Cardiac muscle cell (in vitro differentiated cells and primary cell): ENCODE measurements at places on chromosomes 5 and 9. TPM values are rescaled to one million over a fixed set of nuclear protein-coding genes. Genes with fewer than 3 reads are reported as not detected.
A peak's percentile ranks its signal among the peaks of the same experiment; 100 is the strongest.

Gene TXN
- total RNA-seq, result 55.7 and 82.4 TPM in 2 replicates

- no peak for DNase-seq
Measured at GRCh38 chr5:181233801-181234454, 9.8 kb downstream of the RACK1 start.

DNA sequence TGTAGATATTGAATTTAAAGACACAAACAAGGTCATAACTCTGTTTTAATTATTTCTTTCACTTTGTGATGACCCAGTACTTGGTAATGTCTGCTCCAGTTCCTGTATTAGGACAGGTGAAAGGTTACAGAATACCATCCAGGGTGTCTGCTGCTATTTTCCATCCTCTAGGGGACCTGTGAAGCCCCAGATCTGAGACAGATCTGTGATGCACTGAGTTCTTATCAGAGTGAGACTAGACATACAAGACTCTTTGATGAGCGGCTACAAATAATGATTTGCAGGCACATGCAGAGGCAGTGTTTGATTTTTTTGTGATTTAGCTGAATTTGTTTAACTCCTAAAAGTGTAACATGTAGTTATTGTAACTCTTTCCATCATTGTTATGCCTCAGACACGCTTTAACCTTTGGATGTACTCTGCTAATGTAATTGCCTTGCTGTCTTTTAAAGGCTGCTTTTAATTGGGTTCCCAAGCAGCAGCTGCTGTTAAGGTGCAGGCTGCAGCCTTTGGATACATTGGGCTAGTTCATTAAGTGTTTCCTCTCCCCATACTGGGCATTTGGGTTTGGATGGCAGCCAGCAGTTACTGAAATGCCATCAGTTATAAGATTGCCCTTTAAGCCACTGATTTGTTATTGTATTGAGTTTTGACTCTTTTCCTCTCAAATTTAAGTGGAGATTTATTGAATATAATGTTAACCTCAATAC, 63.3 kb downstream of the RASGRF2 start:
- DNase-seq, result no peak

DNA sequence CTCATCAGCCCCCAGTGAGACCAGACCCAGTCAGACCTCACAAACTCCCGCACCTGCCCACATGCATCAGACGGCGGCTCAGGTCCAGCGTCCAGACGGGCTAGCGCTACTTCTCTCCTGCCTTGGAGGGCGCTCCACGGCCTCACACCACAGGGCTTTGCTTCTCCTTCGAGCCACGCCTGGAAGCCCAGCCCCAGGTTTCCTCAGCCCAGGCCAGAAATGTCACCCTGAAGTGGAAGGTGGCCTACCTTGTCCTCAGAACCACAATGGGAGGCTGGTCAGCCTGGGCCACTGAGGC, 2.8 kb downstream of the NACC2 start:
- DNase-seq, result no peak

- DNase-seq, result peak; percentile 73
Measured at GRCh38 chr9:36091026-36091953, 45.2 kb upstream of the GLIPR2 start.
